ENCODE measurements at places on chromosomes 3 and 15.

GRCh38 chr3:76997733-76998132 is 42.2 kb upstream of the ROBO2 start:
- no peak for DNase-seq

GRCh38 chr3:45332493-45332892 is 55.9 kb upstream of the LARS2 start:
- no peak for DNase-seq

GRCh38 chr3:123629747-123630047 is 44.8 kb upstream of the HACD2 start:
- DNase-seq: no peak

DNA sequence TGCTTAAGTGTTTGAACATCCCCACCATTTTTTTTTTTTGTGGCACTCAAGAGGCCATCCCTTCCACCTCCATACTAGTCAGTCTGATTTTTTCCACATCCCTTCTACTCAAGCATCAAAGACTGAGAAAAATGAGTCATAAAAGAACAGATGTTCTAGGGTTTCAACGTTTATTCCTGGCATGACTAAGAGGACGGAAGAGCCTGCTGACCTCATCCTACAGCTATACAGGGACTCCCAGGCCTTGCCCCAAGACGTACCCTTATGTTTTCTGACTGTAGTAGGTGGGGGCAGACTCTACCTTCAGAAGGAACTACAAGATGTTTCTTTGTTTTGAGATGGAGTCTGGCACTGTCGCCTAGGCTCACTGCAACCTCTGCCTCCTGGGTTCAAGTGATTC is 3.3 kb upstream of the ITPKA start:
- DNase-seq: no peak

GRCh38 chr3:11779626-11780025 is 67.1 kb downstream of the TAMM41 start:
- no peak for DNase-seq

DNA sequence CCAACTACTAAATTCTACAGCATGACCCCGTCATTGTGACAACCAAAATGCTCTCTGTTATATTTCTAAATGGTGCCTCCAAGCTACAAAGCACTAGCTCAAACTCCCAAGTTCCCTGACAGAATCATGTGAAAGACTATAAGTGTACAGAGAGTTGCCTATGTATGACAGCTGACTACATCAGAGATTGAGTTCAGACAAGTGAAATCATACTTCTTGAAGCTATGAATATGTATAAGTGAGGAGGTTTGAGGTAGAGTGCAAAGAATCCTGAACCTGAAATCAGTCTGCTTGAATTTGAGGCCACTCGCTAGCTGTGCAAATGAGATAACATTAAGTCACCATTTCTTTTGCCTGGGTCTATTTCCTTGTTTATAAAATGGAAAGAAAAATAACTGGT is 63.9 kb upstream of the TP63 start:
- DNase-seq: no peak

DNA sequence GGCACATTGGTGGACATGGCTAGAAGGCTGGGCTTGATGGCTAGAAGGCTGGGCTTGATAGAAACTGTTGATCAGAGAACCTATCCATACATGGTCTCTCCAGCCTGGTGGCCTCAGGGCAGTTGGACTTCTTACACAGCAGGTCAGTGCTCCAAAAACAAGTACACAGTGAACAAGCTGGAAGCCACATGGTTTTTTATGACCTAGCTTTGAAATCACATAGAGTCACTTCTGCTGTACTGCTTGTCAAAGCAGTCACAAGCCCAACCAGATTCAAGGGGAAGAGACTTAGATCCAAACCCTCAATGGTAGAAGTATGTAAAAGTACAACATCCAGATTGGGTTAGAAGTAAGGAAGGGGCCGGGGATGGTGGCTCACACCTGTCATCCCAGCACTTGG is 89.4 kb upstream of the HES1 start:
- DNase-seq: no peak

DNA sequence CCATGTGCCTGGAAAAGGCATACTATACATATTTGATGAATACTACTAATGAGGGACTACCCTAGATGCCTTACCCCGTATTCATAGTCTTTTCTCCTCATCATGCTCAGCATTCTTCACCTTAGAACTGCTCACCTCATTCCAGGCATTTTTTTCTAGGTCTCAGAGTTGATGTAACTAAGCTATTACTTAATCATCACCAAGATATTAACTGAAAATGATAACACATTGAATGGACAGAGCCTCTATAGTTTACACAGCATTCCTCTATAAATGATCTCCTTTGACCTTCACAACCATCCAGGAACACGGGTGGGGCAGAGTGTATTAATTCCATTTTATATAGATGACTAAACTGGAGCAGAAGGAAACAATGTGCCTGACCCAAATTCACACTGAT is 174.1 kb upstream of the DPH6 start:
- DNase-seq: no peak

DNA sequence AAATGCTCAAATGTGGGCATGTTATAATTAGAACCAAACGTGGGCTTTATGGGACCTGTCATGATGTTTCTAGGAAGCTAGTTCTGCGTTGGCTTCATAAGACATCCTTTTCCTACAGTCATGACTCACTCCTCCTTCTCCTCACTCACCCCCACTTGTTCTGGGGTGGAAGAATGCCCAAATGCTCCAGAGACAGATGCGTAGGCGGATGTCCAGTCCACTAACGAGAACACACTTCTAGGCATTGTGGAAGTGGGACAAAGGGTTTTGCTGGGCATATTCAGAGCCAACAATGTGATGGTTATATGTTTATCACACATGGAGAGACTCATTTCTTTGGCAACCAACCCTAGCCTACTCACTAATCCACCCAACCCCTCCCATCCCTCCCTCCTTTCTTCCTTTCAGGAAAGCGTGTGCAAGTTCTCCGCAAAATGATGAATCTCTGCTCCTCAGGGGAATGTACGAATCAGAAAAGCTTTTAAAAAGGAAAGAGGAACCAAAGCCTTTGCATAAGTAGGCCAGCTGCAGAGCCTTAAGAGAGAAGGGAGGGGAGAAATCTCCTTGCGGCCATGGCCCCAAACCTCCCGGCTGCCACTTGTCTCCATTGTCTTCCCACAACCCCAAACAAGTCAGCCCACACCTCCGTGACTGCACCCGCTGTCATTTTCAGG is 123.0 kb upstream of the SPRED1 start:
- DNase-seq: no peak

- no peak for DNase-seq
These were observed 15.7 kb downstream of the CAPN7 start for GRCh38 chr3:15221574-15222217.

Measured in CD4-positive, alpha-beta T cell treated with Interleukin-17A for 1 hour (primary cell).